ENCODE measurements at places on chromosomes 13 and 19. TPM values are rescaled to one million over a fixed set of nuclear protein-coding genes. Genes with fewer than 3 reads are reported as not detected.

The ZIC5 gene
- total RNA-seq: 4.9 TPM

The CATSPERD gene
- total RNA-seq: not detected

The MYBPC2 gene
- not detected for total RNA-seq

The C1QTNF9B gene
- total RNA-seq: not detected

The FARSA gene
- total RNA-seq: 45.7 TPM

The ZNF552 gene
- 3.1 TPM for total RNA-seq

The ZNF382 gene
- 0.37 TPM for total RNA-seq

The GIPR gene
- 0.69 TPM for total RNA-seq

The TNFSF11 gene
- not detected for total RNA-seq

The BCAM gene
- 2.3 TPM for total RNA-seq

The APOE gene
- 0.84 TPM for total RNA-seq

The ARRDC5 gene
- not detected for total RNA-seq

The IRS2 gene
- 35.5 TPM for total RNA-seq

The C19orf73 gene
- total RNA-seq: 0.59 TPM

The TEX29 gene
- not detected for total RNA-seq

DNA sequence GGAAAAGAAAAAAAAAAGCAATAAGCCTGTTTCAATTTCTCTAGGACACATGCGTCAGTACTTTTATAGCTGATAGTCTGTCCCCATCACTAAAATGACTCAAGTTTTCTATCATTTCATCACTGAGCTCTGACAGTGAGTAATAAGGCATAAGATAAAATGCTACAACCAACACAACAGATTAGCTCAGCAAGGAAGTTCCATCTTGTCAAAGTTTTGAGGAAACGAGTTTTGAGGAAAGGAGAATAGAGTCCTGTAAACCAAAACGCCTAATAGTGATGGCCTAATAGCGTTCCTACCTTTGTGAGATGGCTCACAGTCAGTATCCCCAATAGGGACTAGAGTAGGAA is 145.1 kb downstream of the LACC1 start:
- no peak for DNase-seq

DNA sequence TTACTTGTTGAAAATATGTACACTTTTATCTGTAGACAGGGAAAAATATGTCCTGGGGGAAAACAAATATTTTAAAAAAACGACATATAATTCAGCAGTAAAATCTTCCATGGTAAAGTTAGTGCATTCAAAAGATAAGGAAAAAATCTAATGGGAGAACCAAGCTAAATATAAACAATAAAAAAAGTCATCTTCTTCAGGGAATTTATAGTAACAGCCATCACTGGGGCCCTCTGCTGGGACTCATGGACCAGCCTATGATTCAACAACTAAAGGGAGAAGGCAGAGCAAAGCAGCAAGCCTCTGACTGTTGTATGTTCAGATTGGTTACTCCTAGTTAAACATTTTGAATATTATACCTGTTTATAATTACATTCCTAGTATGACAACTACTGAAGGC is 93.0 kb downstream of the ITGBL1 start:
- no peak for DNase-seq

DNA sequence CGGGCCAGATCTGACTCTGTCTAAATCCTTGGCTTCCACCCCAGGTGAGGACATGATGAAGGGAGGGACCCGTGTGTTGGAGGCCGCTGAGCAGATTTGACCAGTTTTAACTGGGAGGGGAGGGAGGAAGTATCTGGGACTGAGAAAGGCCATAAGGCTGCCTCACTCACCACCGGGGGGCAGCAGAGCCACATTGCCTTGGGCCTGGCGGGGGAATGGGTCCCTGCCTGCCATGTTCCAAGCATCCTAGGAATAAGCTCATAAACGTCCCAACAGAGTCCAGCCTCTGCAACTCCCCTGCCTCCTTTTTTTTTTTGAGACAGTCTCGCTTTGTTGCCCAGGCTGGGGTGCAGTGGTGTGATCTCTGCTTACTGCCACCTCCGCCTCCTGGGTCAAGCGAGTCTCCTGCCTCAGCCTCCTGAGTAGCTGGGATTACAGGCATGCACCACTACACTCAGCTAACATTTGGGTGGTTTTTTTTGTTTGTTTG is 15.5 kb downstream of the MAST3 start:
- peak; percentile 77 for DNase-seq

GRCh38 chr19:13748169-13748828 is 16.0 kb upstream of the MRI1 start:
- no peak for DNase-seq

GRCh38 chr19:35248310-35249145 is at the start of gene LSR:
TSS of gene LSR (plus strand) at chr19:35249002. CDS start at chr19:35249023, 21 bp downstream.
- DNase-seq: no peak

DNA sequence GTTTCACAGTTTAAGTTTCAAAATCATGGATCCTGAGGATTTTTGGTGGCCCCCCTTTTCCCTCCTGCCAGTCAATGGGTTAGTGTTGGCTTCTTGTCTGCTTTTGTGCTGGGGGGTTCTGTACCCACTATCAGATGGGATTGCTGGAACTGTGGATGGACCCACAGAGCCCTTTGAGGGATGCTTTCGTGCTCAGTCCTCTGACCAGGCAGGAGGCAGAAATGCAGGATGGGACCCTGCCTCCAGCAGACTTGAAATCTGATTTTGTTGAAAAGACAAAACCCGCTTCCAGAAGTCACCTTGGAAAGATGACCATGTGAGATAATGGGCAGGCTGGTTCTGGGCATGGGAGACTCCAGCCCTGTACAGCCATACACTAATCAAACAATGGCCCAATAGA is 408.9 kb downstream of the ZNF536 start:
- DNase-seq: no peak

DNA sequence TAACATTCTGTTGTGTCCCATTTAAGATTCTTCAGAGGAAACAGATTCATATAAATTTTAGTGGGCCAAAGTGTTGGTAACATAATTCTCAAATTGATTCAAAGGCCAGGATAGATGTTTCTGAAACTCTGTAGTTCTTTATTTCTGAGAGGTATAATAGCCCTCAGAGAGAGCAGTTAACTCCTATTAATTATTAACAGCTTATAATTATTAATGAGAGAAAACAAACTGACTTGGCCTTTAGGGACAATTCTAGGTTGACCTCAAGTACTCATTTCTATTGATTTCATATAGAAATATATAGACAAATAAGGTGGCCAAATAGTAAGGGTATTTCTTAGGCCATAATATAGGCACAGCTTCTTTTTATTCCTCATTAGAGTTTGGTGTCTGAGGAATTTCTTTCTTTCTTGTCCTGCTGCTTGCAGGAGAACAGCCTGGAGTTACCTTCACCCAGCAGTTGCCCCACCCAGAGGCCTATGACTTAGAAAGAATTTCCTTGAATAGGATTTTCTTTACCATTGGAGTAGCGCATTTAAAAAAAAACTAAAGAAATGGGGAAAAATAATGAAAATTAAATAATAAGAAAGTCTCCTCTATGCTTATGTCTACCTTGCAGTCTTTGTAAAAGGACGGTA is 1430.1 kb upstream of the SPRY2 start:
- DNase-seq: no peak

- no peak for DNase-seq
Measured at GRCh38 chr13:112962396-112962795, 6.6 kb upstream of the MCF2L start.

DNA sequence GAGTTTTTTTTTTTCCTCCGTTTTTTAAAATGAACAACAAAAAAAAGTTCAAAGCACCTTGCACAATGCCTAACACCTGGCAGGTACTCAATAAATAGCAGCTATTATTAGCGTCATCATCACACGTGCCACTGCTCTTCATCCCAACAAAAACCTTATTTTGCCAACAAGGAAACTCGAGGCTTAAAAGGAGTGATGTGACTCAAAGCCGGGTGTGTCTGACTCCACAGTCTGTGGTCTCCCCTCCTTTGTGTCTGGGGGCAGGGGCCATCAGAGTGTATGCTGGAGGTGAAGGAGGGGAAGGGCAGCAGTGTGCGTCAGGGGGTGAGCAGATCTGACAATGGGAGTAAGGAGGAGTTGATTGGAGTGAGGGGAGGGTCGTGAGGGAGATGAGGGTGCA is 34.1 kb upstream of the POU2F2 start:
- DNase-seq: no peak

GRCh38 chr13:96898212-96898611 is 96.1 kb downstream of the OXGR1 start:
- no peak for DNase-seq

DNA sequence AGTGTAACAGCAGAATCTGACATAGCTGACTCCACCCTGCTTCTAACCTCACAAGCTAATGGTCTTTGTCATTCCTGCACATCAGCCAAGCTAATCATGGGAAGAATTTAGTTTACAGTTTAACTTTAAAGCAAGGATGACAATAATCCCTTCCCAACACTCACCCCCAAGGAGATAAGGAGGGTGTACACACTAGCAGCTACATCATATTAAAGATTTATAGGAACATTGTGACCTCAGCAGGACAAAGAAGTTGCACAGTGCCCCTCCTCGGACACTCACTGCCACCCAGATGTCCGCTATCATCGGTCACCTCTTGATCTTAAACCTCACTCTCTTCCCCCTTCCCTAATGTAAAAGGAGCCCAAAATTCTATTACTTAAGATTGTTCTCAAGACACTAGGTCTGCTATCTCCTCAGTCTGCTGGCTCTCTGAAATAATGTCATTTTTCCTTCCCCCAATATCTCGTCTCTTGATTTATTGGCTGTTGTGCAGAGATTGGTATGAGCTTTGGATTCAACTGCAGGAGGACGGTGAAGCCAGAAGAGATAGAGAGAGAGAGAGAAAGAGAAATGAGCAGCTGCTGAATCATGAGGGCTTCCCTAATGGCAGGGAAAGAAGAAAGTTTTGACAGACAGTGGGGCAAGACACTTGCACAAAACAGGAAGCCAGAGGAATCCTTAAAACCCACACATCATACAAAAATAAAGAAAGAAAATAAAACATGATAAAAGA is 17.5 kb upstream of the FFAR2 start:
- no peak for DNase-seq

DNA sequence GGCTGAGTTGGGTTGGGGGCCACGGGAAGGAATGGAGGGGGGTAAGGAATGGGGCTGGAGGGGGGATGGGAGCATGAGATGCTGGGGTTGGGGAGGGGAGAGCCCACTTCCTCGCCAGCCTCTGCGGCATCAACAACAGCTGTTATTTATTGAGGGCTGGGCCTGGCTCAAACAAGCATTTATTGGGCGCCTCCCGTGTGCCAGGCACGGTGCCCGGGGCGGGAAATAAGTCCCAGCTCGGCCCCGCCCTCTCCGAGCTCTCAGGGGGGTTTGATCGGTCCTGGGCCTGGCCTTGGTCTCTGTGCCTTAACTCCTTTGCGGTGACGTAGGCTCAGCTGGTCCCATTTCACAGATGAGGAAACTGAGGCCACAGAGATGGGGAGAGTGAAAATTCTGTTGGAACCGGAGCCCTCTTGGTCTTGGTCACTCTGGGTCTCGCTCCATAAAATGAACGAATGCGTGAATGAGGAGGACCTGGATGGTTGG is 919 bp upstream of the ADAMTS10 start:
- DNase-seq: no peak

DNA sequence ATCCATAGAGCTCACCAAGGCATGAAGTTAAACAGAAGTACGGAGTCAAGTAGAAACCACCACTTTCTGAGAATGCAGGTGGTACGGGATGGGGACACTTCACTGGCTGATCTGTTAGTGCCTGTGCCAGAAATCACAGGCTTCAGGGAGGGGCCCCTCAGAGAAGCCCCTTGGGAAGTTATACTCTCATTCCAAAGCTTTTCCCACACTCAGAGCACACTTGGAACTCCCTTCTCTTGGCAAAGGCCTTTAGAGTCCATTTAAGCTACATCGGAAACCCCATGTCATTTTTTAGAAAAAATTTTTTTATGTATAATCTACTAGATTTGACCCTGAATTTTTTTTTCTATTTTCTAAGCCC is 80.7 kb upstream of the WASF3 start:
- DNase-seq: no peak

DNA sequence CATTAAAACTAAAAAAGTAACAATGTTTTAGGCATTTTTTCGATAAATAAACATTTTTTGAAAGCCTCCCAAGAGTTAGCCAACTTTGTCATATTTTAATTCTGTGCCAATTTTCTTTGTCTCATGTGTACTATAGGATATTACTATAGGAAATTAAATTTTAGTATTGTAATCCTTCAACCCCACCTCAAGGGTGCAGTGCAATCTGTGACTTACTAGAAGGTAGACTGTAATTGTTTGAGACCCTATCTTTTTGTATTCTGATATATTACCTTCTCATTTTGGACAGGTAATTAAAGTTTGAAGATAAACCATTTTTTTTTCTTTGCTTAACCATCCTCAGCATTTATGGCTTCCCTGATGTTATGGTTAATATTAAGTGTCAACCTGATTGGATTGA is 457.8 kb downstream of the PCDH20 start:
- DNase-seq: no peak

DNA sequence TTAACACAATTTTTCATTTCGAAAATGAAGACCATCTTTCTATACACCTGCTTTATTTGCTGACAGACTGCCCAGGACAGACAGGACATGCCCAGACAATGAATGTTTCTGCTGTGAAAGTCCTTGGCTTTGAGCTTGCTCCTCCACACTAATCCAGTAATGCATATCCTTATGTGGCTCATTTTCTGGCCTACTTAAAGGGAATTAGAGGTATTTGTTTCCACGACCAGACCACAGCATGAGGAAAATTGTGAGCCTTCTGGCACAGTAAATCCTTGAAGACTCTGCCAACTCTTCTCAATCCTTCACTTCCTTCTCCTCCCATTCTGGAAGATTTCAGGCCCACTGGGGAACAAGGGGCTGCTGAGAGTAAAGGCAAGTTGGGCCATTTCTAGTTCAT is 25.7 kb downstream of the CCDC70 start:
- DNase-seq: no peak

GRCh38 chr19:6062961-6063575 is 47.2 kb downstream of the RFX2 start:
- DNase-seq: no peak

- no peak for DNase-seq
Measured at GRCh38 chr13:45439781-45440462, 21.7 kb upstream of the SLC25A30 start.

- DNase-seq: peak; percentile 44
Measured at GRCh38 chr19:38657633-38658222, 10.3 kb downstream of the ACTN4 start.

DNA sequence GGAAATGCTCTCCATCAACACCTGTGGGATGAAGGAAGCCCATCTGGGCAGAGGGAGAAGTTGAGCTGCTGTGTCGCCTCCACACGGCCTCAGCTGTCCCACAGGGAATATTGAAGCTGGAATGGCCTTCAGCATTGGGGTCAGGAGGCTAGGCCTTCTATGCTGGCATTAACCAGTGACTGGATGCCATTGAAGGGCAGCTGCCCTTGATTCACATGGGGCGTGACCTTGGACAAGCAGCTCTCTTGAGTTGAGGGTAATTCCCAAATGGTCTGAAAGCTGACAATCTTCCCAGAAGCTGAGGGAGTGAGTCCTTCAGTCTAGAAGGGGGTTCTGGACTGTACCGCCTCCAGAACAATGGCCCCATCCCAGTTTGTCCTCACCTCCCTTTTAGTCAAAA is 6.7 kb downstream of the BCL3 start:
- DNase-seq: no peak

GRCh38 chr13:47518530-47518929 is 482.5 kb downstream of the SUCLA2 start:
- DNase-seq: no peak

- no peak for DNase-seq
Measured at GRCh38 chr13:42798118-42798517, 16.7 kb downstream of the FAM216B start.
